ENCODE measurements at places on chromosomes 3 and 15. TPM values are rescaled to one million over a fixed set of nuclear protein-coding genes. Genes with fewer than 3 reads are reported as not detected.

The OR5H1 gene
- not detected for polyA plus RNA-seq

The TTLL13 gene
- 0.31 TPM for polyA plus RNA-seq

The WDR93 gene
- polyA plus RNA-seq: 0.39 TPM

The EHD4 gene
- 5.6 TPM for polyA plus RNA-seq

The CPB1 gene
- not detected for polyA plus RNA-seq

The TMEM266 gene
- 0.51 TPM for polyA plus RNA-seq

The CHRFAM7A gene
- polyA plus RNA-seq: not detected

The SERINC4 gene
- polyA plus RNA-seq: not detected
